Adipose tissue (tissue), 3 donors: ENCODE measurements at places on chromosomes 11 and 22. TPM values are rescaled to one million over a fixed set of nuclear protein-coding genes. Genes with fewer than 3 reads are reported as not detected.

The KCNJ11 gene
- 1.5 TPM for polyA plus RNA-seq

The LRRN4CL gene
- 4.3 TPM for polyA plus RNA-seq

The MS4A1 gene
- polyA plus RNA-seq = 0.11 TPM

The SOX6 gene
- polyA plus RNA-seq = 1.3 TPM

The SMC1B gene
- polyA plus RNA-seq = 0.01 TPM

The LINC01488 gene
- polyA plus RNA-seq = not detected

The E2F8 gene
- polyA plus RNA-seq = 0.02 TPM

The OR5P2 gene
- not detected for polyA plus RNA-seq

The SEPTIN5 gene
- 7.5 TPM for polyA plus RNA-seq

The AMPD3 gene
- polyA plus RNA-seq = 1.6 TPM

The C22orf42 gene
- not detected for polyA plus RNA-seq

The PLA2G3 gene
- polyA plus RNA-seq = 0.01 TPM

The RIN1 gene
- polyA plus RNA-seq = 9.0 TPM

The TMEM45B gene
- 1.7 TPM for polyA plus RNA-seq

The AIFM3 gene
- 0.87 TPM for polyA plus RNA-seq

The MORC2 gene
- 9.1 TPM for polyA plus RNA-seq

The TTLL8 gene
- polyA plus RNA-seq = not detected

The APOL3 gene
- polyA plus RNA-seq = 44.3 TPM

The RFPL3 gene
- not detected for polyA plus RNA-seq

The MS4A12 gene
- polyA plus RNA-seq = not detected

The MS4A3 gene
- polyA plus RNA-seq = 0.07 TPM

The RASL10A gene
- polyA plus RNA-seq = 0.90 TPM

The ASCL2 gene
- not detected for polyA plus RNA-seq

The CLDN5 gene
- polyA plus RNA-seq = 33.8 TPM

The CDC42BPG gene
- polyA plus RNA-seq = 9.7 TPM

The PLA2G6 gene
- polyA plus RNA-seq = 25.3 TPM

The NCR3LG1 gene
- 1.5 TPM for polyA plus RNA-seq

The ATG13 gene
- polyA plus RNA-seq = 28.9 TPM

The MFNG gene
- polyA plus RNA-seq = 19.0 TPM

The OR51E2 gene
- 0.10 TPM for polyA plus RNA-seq

The BTBD18 gene
- polyA plus RNA-seq = not detected

The FOLH1 gene
- 3.6 TPM for polyA plus RNA-seq

The CHEK1 gene
- 0.91 TPM for polyA plus RNA-seq
